ENCODE measurements at places on chromosomes 1 and 21.

- peak; percentile 72 for DNase-seq
These were observed 3.2 kb upstream of the SLC27A3 start for GRCh38 chr1:153771841-153772593.

- no peak for DNase-seq
These were observed 36.9 kb upstream of the COA6 start for GRCh38 chr1:234336359-234336758.

GRCh38 chr1:161511018-161511755, 5.9 kb downstream of the FCGR2A start:
- DNase-seq: no peak

- DNase-seq: no peak
These were observed 42.0 kb upstream of the DUSP10 start for GRCh38 chr1:221783936-221784335.

- peak; percentile 32 for DNase-seq
These were observed 183.7 kb upstream of the FAM78B start for GRCh38 chr1:166350490-166350889.

DNA sequence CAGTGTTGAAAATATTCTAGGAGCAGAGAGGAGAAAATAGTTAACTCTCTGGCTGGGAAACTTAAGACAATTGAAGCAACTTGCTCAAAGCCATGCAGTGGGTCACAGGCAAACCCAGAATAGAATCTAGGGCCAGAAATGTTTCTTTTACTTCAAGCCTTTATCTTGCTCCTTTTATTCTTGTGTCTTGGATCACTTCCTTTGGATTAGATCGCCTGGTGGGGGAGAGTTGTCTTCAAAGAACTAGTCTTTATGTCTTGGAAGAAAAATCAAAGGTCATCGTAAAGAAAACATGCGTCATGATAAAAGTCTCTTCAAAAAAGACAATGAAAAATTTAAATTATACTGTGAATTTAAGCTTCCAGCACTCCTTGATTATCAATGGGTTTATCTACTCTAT, 493.6 kb upstream of the USP24 start:
- DNase-seq: no peak

DNA sequence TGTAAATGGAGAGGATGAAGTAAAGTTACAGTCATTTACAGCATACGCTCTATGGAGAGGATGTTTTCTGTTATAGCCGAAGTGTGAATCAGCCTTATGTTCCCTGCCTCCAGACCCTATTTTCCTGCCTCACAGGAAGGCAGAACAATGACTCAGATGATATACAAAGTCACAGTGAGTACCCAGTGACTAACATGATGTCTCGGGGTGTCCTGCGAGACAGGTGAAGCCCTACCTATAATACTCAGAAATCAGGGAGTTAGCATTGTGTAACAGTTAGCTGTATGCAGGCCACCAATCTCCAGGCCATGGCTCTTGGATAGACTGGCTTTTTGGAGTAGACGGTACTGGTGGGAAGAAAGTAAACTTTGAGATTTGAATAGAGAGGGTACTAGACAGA, 55.6 kb upstream of the FBXO28 start:
- no peak for DNase-seq

DNA sequence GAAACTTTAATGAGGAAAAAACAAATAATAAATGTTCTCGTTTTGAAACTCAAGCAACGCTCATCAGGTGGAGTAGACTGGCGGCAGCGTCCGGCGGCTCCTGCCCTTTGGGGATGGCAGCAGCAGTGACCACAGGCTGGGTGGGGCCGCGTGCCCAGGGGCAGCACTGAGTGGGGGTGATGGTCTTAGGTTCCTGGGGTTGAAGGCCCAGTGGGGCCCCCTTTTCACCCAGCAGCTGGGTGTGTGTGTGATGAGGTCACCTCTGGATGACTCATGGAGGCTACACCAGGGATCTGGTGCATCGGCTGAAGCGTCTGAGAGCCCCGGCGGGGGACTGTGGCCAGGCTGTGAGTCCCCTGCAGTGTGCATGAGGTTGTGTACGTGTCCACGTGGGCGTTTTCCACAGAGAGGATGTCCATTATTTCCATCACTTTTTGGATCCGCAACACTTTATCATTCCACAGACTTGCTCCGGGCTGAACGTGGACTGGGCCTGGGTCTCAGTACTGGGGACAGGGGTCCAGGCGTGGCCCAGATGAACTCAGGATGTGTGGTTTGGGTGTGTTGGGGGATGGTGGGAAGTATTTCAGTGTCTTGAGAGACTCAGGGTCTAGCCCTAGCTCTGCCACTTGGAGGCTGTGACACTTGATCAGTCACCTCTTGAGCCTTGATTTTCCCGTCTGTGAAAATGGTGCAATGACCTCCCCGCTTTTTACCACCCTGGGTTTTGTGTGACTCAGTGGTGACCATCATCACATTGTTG, 25.6 kb downstream of the LDLRAP1 start:
- no peak for DNase-seq

- no peak for DNase-seq
These were observed 54.8 kb upstream of the CNTN2 start for GRCh38 chr1:204988196-204988595.
